Hepatocyte (in vitro differentiated cells): ENCODE measurements at places on chromosomes 7 and 10. TPM values are rescaled to one million over a fixed set of nuclear protein-coding genes. Genes with fewer than 3 reads are reported as not detected.

DNA sequence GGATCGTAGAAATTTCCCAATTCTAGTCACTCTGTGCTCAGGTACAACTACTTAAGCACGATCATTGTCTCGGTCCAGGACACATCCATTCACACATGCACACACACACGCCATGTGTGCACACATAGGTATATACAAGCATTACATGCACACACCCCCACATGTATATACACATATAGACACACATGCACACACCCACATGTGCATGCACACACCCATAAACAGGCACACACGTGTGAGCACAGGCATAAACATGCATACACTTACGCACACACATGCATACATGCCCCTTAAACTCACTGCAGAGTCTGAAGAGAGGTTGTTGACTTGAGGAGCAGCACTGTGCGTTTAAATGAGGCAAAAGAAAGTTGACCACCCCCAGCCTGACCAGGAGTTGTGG is 32.5 kb upstream of the INSIG1 start:
- no peak for DNase-seq

DNA sequence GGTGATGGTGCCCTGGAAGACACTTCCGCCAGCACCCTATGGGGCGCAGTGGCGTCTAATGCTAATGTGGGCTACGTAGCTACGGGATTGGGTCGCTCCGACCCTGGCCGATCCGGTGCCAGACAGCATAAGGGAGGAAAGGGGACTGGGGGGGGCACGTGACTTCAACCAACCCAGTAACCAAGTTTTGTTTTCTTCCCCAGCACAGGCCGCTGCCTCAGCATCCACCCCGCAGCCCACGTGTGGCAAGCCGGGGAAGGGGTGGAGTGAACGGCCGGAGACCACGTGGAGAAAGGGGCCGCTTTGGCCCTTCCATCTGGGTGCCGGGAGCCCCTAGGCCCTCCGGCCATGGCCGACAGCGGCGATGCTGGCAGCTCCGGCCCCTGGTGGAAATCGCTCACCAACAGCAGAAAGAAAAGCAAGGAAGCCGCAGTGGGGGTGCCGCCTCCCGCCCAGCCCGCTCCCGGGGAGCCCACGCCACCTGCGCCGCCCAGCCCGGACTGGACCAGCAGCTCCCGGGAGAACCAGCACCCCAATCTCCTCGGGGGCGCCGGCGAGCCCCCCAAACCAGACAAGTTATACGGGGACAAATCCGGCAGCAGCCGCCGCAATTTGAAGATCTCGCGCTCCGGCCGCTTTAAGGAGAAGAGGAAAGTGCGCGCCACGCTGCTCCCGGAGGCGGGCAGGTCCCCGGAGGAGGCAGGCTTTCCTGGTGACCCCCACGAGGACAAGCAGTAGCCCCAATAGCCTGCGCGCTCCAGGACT is 2.5 kb downstream of the PRR15 start:
- DNase-seq: no peak

Gene SMKR1
- polyA plus RNA-seq: 0.37 and 1.8 TPM in 2 replicates

Gene AOAH
- polyA plus RNA-seq: 3.9 and 4.8 TPM in 2 replicates

Gene VOPP1
- polyA plus RNA-seq: 6.5 and 11.8 TPM in 2 replicates

DNA sequence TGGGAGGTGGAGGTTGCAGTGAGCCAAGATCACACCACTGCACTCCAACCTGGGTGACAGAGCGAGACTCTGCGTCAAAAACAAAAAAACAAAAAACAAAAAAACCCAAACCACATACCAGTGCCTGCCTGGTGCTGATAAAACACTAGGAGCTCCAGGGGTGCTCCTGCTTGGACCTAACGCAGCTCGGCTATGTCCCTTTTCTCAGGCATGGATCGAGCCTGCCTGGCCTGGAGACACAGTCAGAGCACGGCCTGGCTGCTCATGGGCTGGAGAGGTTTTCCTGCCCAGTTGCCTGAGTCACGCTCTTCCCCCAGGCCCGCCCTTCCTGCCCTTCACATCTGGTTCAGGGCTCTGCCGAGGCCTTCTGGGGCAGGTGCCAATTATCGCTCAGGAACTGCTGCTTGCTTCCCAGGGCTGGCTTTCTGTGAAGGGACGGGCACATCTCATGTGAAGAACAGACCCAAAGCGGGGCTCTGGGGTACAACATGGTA is 12.6 kb upstream of the NPFFR1 start:
- DNase-seq: peak; percentile 48

Gene RSPH10B
- polyA plus RNA-seq: not detected in 2 replicates

GRCh38 chr10:33703501-33704213 is 369.2 kb upstream of the NRP1 start:
- DNase-seq: no peak

Gene SCIN
- polyA plus RNA-seq: 4.4 and 6.3 TPM in 2 replicates

- peak; percentile 52 for DNase-seq
These were observed 34.7 kb downstream of the GSDME start for GRCh38 chr7:24722386-24723177.

GRCh38 chr10:86938260-86938659 is 19.2 kb downstream of the MMRN2 start:
- no peak for DNase-seq

- no peak for DNase-seq
These were observed 12.2 kb upstream of the LGI1 start for GRCh38 chr10:93745408-93746065.

DNA sequence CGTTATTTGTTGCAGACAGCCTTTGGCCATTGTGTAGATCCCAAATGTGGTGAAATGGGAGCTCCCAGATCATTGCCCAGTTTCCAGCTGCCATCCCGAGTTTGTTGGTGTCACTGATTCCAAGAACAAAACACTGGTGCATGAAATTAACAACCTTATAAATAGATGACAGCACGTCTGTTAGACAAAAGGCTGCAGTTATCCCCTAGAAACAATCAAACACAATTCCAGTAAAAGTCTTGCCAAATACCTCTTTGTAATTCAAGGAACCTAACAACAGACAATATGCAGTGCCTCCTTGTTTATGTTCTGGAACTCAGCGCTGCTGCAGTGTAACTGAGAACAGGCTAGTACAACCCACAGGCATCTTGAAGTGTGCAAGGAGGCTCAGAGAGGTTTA is 404.5 kb downstream of the PAXIP1 start:
- DNase-seq: peak; percentile 37

GRCh38 chr7:151060416-151061212 is 1.2 kb downstream of the SLC4A2 start:
- DNase-seq: peak; percentile 56

DNA sequence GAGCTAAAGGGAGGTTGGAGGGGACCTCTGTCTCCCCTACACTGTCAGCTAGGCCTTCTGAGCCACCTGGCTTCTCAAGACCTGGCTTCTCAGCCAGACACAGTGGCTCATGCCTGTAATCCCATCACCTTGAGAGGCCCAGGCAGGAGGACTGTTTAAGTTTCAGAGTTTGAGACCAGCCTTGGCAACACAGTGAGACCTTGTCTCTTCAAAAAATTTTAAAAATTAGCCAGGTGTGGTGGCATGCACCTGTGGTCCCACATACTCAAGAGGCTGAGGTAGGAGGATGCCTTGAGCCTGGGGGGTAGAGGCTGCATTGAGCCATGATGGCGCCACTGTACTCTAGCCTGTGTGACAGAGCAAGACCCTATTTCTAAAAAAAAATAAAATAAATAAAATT is 33.1 kb downstream of the PIP4K2A start:
- no peak for DNase-seq

Gene TUBB8
- polyA plus RNA-seq: 0.10 and 0.23 TPM in 2 replicates

DNA sequence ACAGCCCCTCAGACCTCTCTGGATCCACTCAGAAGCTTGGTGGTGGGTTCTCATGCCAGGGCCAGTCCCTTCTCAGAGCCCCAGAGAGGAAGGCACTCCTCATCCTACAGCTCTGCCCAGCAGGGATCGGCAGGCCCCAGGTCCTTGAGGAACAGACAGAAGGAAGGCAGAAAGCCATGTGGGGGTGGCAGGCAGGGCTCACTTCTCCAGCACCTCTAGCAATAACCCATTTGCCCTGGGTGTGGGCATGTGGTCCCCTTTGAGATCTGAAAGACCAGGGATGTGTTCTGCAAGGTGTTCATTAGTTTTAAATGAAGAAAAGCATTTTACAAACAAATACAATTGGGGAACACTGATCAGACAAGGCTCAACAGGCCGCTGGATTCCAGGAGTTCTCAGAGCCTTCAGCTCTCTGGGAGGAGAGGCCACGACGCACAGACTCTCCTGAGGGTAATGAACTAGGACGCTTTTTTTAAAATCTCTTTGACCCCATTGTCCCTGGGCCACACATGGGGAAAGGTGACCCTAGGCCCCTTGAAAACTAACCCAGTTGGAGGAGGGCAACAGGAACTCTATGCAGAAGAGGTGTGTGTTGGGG is 40.6 kb downstream of the LDB3 start:
- DNase-seq: no peak

DNA sequence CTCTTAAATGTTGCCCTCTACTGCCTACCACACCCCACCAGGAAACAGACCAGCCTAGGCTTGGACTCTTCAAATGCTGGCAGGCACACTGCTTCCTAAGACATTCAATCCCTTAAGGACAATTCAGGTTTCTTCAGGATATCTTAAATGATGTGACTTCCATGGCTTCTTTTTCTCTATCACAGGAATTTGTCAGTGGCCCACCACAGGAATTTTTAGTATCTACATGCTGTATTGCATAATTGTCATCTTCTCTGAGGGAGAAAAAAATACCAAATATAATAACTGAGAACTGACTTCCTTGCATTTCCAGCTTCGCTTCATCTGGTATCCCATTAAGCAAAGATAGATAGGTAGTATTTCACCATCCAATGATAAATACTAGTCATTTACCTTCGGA is 129.3 kb downstream of the WNT2 start:
- DNase-seq: no peak

DNA sequence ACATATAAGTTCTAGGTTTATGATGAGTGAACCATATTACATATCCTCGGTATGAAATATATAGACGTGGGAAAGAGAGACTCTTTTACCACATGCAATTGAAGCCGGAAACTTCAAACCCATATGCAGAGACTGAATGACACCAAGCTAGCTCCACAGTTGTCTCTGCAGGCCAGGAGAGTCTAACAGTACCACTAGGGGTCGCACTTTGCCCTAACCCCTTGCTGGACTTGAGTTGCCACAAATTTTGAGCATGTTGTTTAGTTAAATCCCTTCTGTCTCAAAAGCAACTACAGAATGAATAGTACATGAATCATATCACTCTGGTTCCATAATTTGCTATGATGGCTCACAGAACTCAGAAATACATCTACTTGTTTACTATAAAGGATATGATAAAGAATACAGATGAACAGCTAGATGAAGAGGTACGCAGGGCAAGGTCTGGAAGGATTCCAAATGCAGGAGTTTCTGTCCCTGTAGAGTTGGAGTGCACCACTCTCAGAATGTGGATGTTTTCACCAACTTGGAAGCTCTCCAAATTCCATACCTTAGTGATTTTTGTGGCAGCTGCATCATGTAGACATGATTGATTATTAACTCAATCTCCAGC is 112.4 kb upstream of the YAE1 start:
- DNase-seq: peak; percentile 61

Gene RBP4
- polyA plus RNA-seq: 761 and 997 TPM in 2 replicates

DNA sequence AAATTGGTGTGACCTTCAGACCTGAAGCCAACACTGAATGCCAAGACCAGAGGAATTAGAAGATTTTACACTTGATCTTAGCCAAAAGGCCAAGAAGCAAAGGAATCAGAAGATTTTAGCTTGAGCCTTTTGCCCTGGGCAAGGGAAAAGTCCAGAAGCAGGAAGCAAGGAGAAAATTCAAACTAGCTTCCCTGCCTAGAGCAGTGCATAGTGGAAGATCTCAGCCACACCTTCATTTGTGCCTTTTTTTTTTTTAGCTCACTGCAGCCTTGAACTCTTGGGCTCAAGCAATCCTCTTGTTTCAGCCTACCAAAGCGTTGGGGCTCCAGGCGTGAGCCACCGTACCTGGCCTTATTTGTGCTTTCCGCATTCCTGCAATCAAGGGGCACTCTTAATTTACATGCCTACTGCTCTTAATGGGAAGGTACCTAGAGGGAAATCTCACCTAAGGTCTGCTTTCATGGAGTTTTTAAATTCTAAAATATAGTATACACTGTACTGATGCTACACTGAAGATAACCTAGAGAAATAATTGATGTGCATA is 8.3 kb upstream of the PIP4K2A start:
- DNase-seq: no peak

DNA sequence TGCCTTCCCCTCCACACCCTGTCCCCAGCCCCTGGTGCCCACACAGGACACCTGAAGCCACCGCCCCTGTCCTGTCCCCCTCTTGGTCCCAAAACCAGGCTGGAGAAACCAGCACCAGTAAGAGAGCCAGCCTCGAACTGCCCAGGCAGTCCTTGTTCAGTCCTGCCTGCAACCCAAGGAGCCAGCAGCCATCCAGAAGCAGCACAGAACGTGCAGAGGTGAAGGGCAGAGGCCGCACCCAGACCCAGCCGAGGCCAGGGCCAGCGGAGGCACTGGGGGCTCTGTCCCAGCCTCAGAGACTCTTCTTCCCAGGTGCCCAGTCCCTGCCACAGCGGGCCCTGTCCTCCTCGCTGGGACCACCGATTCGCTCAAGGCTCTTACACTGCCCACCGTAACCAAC is 23.3 kb upstream of the CNPY1 start:
- DNase-seq: no peak

DNA sequence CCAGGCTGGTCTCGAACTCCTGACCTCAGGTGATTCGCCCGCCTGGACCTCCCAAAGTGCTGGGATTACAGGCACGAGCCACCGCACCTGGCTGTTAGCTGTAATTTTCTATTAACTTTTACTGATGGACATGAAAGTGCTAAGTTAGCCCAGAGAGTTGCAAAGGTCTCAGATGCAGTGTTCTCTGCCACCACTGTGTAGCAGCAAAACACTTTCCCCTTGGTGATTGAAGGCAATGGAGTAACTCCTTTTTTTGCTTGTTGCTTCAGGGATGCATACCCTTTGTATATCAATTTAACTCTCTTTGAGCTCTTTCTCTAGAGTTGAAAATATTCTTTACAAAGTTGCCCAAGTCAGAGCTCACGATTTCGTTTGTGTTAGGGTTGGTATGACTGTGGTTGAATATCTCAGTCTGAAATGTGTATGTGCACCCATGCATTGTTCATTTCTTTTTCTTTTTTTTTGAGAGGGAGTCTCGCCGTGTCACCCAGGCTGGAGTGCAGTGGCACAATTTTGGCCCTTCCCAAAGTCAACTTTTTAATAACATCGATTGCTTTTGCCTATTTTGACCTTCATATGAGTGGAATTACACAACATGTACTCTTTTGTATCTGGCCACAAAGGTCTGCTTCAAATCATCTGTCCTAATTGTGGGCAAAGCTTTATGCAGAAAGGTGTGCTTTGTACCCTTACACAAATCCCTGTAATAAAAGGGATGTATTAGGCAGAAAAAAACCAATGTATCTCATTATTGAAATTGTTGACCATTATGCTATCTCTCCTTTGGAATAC is 52.6 kb downstream of the GTF2I start:
- DNase-seq: peak; percentile 7

Gene IGF2BP3
- polyA plus RNA-seq: 28.9 and 31.1 TPM in 2 replicates

DNA sequence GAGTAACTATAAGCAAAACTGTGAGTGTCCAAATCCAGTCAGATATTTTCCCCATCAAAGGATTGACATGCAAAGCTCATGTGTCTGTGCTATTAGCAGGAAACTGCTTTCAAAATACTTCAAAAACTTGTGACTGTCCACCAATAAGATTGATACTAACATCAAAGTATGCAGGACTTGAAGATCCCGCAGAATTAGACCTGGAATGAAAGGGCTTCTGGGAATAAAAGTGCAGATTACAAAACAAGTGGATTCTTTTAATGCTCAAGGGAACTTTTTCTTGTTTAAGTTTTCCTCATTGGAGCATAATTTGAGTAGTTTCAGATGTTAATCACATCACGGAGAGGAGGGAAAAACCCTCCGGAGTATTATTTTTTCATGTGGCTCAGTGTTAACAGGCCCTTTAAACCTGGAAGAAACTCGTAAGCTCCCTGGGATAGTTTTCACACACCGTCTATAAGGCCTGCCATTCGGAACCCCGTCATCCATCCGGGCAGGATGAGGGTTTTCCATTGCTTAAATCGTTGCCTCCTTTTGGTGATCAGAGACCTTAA is 33.9 kb upstream of the MKX start:
- no peak for DNase-seq
